ENCODE measurements at places on chromosomes 13 and 19. TPM values are rescaled to one million over a fixed set of nuclear protein-coding genes. Genes with fewer than 3 reads are reported as not detected.
A peak's percentile ranks its signal among the peaks of the same experiment; 100 is the strongest.

DNA sequence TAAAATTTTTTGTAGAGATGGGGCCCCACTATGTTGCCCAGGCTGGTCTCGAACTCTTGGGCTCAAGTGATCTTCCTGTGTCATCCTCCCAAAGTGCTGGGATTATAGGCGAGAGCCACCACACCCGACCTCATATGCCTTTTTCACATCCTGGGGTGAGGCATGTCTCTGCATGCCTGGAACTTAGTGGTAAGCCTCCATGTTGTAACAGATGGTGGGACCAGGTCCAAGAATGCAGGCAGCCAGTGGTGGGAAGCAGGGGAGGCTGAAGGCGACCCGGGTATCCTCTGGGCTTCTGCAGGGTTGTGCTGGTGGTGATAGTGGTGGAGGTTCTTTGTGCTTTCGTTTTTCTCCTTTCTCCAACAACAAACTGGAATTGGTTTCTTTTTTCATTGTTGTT is 30.1 kb upstream of the CCDC124 start:
- DNase-seq: no peak

GRCh38 chr13:31998131-31998530 is 33.4 kb upstream of the FRY start:
- no peak for DNase-seq

- DNase-seq: peak; percentile 34
Measured at GRCh38 chr19:52689843-52690368, 44.9 kb downstream of the ZNF611 start.

GRCh38 chr13:94481941-94482340 is 2.5 kb upstream of the DCT start:
- DNase-seq: no peak

DNA sequence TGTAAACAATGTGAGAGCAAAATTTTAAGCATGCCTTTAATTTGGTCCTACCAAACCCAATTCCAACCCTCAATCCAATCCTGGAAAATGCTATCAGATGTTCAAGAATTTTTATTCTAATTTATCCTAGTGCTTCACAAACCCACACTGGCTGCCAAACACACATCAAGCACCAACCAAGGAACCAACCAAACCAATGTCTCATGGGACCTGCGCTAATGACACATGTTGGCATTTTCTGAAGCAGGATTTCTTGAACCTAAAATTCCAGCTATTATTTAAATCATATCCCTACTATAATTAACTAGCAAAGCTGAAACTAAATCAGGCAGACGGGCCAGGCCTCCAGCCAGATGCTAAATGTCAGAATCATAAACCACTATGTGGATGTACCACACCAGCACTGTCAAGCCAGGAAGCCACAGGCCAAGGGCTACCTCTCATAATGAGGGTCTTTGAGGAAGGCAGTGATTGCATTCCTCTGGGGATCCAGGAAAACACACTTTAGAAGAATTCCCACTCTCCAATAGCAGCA is 5.8 kb downstream of the LATS2 start:
- no peak for DNase-seq

DNA sequence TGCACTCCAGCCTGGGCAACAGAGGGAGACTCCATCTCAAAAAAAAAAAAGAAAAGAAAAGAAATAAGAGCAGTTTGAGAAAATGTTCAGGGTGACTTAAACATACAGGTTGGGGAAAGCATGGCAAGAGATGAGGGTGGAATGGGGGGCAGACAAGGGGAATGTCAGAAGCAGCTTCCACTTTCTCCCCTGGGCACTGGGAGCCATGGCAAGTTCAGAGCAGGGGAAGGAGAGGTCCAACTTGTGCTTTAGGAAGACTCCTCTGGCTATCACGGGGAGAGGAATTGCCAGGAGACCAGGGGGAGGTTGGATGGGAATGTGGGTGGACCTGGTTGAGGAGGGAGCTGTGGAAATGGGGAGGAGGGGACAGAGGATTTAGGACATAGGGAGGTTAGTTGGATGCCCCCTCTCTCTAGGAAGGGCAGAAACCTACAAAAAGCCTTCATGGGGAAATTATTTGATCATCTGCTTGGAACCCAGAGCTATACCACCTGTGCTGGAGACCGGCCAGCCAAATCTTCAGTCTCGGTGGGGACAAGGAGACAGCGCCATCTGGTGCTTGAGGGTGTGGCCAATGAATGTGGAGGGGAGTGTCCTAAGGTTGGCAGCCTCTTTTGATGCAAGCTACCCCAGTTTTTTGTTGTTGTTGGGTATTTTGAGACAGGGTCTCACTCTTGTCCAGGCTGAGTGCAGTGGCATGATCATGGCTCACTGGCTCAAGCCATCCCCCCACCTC is 7.3 kb upstream of the STRN4 start:
- DNase-seq: peak; percentile 56

DNA sequence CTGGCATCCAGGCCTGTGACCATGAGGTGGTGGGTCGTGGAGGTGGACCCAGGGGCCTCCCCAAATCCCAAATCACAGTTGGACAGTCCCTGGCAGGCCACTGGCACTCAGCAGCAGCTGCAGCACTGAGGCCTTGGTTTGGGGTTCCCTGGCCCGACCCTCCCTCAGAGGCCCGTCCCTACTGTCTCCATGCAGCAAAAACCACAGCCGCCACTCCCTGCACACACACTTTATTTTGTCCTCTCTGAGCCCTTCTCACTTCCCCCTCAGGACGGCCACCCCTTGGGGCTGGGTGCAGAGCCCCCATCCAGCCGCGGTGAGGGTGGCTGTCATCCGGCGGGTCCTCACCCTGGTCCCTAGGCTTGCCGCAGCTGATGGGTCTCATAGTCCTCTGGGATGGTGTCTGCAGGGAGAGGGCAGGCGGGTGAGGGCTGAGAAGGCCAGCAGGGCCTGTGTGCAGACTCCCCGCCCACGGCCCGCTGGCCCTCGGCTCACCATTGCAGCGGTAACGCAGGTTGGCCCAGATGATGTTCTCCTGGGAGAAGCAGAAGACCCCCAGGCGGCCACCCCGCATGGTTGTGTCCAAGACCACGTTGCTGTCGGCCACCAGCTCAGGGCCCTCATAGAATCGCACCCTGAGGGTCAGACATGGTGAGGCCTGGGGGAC is 8.4 kb downstream of the COMP start:
- DNase-seq: no peak

DNA sequence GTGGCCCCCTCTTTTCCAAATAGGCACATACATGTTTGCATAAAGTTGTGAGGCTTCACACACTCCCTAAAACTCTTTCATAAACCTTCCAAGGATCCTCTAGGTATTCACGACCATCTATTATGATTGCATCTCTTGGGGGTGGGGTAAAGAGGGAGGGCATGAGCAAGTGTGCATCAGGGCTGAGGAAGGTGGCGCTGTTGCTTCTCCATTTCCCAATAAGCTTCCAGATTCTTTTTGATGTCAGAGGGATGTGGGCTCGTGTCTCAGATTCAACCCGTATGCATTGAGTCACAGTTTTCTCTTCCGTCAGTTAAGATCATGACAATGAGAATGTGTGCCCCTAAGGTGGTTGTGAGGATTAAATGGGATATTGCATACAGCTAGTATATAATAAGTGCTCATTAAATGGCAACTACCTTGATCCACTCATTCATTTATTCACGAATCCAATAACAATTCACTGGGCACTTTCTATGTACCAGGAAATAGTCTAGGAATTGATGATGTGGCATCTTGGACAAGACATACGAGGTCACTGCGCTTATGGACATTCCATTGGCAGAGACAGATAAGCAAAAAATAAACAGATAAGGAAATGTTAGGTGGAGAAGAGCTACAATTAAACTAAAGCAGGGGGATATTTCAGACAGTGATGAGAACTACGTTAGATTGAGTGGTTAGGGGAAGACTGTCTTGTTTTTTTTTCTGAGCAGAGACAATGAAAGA is 10.3 kb downstream of the CYP2B6 start:
- no peak for DNase-seq

- DNase-seq: no peak
Measured at GRCh38 chr13:46698910-46699460, 98.0 kb downstream of the ESD start.

- DNase-seq: no peak
Measured at GRCh38 chr13:38781539-38781938, 94.7 kb downstream of the FREM2 start.

DNA sequence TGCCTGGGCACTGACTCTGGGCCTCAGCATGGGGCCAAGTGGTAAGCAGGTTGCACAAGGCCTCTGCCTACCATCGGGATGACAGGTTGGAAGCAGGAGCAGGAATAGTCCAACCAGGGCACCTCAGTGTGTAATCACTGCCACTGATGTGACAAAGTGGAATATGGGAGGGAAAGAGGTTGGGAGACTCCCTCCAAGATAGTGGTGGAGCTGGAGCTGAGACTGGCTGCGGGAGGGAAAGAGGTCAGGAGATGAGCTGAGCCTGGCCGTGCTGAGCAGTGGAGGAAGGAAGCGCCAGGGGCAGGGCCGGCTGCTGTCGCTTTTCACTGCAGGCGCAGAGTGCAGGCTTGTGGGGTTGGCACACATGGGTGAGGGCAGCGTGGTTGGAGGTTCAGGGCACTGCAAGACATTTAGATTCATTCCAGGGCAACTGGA is 6.8 kb downstream of the UPF3A start:
- no peak for DNase-seq

- no peak for DNase-seq
Measured at GRCh38 chr19:963486-963951, 20.6 kb upstream of the WDR18 start.

DNA sequence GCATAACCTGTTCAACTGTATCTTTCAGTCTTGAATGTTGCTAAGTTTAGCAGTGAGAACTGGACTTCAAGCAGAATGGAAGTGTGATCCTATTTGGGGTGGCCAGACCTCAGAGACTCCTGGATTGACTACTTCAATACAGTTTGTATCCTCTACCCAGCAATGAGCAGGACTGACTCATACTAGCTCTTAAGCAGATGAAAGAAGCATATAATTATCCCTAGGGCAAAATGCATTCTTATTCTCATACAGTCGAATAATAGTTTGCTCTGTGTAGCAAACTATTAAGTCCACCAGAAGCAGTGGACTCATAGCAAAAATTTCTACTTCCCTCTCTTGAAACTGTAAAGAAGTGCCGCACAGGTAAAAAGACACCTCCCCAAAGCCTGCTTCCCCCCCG is 46.4 kb upstream of the FAM216B start:
- no peak for DNase-seq

DNA sequence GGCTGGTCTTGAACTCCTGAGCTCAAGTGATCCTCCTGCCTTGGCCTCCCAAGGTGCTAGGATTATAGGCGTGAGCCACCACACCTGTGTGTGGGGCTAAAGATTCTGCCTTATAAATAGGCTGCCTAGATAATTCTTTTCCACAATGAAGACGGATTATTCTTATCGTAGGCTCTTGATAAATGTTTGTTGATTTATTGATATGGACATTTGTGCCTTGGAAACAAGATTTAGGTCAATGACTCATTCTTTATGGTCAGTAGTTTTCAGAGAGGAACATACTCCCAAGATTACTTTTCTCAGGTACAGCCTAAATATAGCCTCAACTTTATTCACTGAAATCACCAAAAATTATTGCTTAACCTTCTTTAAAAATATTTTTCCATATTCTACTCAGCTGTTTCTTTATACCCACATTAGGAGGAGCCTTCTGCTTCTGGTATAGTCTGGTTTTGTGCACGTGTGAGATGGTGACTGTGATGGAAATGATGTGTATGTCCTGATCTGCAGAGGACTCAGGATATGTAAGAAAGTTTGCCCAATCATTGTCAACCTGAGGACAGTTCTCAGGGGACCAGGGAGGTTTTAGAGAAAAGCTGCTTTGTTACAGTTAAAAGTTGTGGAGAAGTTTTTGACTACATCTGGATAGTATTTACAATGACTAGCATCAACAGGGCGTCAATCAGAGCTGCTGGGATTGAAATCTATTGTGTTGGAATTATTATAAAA is 208.9 kb downstream of the DNAJC15 start:
- no peak for DNase-seq

GRCh38 chr13:60369242-60369641 is 27.8 kb upstream of the TDRD3 start:
- DNase-seq: no peak

DNA sequence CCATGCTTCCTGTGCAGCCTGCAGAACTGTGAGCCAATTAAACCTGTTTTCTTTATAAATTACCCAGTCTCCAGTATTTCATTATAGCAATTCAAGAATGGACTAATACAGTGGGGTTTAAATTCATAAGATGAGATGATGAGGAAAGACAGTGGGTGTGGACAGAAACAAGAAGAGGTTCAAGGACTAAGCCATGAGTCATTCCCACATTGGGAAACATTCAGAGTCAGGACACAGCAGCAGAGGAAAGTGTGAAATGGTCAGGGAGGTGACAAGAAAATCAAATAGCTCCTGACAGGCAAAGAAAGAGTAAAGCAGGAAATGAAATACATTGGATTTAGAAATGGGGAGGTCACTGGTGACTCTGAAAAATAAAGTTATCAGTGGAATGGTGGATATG is 9.1 kb downstream of the ZNF841 start:
- DNase-seq: no peak

DNA sequence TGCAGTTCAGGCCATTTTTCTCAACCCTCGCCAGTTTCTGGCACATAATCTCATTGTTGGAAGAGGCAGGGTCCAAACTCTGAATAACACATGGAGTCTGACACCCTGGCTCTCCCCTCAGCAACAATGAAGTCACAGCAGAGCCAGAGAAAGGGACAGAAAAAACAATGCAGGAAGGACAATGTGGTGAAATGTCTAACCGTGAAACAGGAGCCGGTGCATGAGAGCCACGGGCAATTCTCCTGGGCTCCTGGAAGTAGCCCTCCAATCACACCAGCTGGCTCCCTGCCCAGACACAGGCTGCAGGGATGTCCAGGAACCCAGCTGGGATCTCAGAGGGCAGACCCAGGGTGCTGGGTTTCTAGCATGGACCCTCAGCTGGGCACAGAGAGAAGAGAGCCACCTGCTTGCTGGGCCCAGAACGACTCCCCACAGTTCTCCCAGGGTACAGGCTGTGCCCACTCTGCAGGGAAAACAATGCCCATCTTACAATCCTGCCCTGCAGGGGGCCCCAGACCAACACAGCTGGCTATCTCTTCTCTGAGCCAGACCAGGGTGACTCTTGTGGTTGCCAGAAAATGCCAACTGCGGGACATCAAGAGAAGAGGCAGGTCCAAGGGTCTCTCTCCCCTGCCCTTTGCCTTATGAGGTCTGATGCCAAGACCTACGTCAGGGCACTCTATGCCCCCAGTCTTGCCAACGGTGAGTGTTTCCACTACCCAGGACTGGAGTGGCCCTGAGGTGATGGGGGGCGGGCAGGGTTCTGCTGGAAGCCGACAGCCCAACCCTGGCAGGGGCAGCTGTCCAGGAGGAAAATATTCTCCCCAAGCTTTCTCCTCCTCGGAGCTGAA is 64.5 kb downstream of the CEBPG start:
- DNase-seq: no peak

The TMEM150B gene
- total RNA-seq: 0.71 TPM

The ZNF43 gene
- total RNA-seq: 29.9 TPM

The C19orf33 gene
- not detected for total RNA-seq

The SYCN gene
- total RNA-seq: not detected

The FFAR2 gene
- not detected for total RNA-seq

The FBXO46 gene
- 35.1 TPM for total RNA-seq

The LILRB1 gene
- total RNA-seq: not detected

The KLK4 gene
- not detected for total RNA-seq

The VAV1 gene
- total RNA-seq: 90.4 TPM

Measured in activated T-helper 1 cell treated with anti-CD3 and anti-CD28 coated beads, Interleukin-12 subunit alpha, Interleukin-12 subunit beta, Interleukin-2, Interleukin-4 antibody, amounts not matched to agents 30 ng/mL and 10 ng/mL and 1 ng/mL, durations not matched to agents 14 hours and 24 hours and 36 hours (primary cell).